ENCODE measurements at places on chromosomes 11 and 22.

GRCh38 chr11:34634694-34635062, 13.8 kb downstream of the EHF start:
- no peak for DNase-seq

- DNase-seq, result no peak
Measured at GRCh38 chr11:123393312-123393927, 36.6 kb upstream of the GRAMD1B start.

- no peak for DNase-seq
Measured at GRCh38 chr22:40238425-40239344, 61.0 kb downstream of the TNRC6B start.

GRCh38 chr11:23111527-23111926, 251.3 kb upstream of the CCDC179 start:
- no peak for DNase-seq

DNA sequence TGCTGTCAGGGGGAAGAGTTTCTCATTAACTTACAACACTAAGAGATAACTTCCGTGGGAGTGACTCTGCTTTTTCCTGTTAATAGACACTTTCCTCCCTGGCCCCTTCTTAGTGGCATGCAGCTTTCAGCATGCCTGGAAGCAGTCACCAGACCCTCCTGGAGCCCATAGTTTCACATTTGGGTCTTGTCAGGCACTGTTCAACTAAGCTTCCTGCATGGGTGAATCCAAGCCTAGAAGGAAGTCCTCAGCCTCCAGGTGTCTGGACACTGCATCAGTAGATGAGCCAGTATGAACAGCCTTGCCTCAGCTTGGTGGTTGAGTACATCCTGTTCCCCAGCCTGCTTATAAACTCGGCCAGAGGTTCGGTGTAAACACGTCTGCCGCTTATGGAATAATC, 68.1 kb downstream of the PPP6R3 start:
- DNase-seq, result no peak

DNA sequence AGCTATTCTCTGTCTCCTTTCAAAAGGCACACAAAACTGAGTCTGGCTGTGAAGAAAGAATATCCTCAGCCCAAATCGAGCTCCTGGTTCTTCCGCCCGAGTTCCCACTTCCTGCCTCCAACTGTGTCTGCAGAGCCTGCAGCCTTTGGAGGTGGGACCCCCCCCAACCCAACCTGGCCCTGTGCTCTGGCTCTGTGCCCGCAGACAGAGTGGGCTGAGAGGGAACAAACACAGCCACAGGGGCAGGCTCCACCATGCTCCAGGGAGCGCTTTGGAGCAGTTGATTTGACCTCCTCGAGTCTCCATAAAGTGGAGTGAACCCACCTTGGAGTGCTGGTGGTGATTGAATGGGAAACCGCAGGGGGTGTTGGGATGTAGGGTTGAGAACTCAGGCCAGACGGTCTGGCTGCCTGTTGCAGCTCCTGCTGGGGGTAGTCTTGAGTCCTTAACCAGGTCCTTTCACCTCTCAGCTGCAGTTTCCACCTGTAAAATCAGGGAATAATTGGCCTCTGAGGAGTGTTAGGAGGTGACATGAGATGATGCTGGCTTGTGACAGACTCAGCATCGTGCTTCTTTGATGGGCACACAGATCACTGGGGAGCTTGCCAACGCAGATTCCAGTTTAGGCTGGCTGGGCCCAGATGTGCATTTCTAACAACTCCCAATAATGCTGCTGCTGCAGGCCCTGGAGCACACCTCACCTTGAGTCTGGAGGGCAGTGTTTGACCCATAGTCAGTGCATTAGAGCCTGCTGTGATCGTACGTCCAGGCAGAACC, 11.4 kb downstream of the DAGLA start:
- no peak for DNase-seq

GRCh38 chr11:16770016-16770415, 31.6 kb downstream of the C11orf58 start:
- DNase-seq, result no peak
